ENCODE measurements at places on chromosomes 6 and 20.
A peak's percentile ranks its signal among the peaks of the same experiment; 100 is the strongest.

GRCh38 chr6:138856654-138857053 is 60.8 kb downstream of the ECT2L start:
- DNase-seq = no peak

DNA sequence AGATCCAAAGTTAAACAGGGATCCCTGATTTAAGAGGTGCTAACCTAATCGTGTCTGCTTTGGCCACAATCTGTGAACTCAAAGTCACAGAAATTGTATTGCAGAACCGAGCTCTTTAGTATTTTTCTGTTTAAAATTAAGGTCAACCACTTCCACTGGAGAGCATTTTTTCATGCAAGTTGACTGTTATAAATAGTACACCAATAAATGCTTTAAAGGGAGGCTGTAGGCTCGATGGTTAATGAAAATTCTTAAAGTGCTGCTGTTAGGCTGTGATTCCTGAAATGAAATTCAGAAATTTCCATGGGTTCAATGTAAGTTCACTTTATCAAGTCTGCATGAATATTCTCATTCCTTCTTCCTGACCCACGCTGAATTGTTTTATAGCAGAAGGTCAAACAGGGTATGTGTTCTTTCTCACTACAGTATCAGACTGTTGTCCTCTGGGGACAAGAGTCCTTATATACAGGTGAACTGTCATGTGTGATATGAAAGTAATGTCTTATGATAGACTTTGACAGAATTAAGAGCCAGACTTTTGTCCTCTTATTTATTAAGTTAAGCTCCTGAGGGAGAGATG is 92.5 kb upstream of the HDGFL1 start:
- DNase-seq = peak; percentile 4

- DNase-seq = peak; percentile 94
Observed at GRCh38 chr20:51750037-51750769, 18.0 kb downstream of the ATP9A start.

GRCh38 chr6:168315596-168315995 is 4.0 kb downstream of the DACT2 start:
- DNase-seq = no peak

DNA sequence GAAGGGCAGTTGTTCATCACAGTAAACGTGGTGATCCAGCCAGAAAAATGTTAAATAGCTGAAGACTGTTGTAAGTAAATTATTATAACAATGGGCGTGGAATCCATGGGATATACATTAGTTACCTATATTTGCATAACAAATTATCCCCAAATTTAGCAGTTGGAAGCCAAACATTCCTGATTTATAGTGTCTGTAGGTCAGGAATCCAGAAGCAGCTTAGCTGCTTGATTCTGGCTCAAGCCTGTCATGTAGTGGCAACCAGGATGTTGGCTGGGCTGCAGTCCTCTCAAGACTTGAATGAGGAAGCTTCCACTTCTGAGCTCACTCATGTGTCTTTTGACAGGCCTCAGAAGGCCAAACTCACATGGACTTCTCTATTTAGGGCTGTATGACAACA is 6.9 kb upstream of the ADGRB3 start:
- no peak for DNase-seq

DNA sequence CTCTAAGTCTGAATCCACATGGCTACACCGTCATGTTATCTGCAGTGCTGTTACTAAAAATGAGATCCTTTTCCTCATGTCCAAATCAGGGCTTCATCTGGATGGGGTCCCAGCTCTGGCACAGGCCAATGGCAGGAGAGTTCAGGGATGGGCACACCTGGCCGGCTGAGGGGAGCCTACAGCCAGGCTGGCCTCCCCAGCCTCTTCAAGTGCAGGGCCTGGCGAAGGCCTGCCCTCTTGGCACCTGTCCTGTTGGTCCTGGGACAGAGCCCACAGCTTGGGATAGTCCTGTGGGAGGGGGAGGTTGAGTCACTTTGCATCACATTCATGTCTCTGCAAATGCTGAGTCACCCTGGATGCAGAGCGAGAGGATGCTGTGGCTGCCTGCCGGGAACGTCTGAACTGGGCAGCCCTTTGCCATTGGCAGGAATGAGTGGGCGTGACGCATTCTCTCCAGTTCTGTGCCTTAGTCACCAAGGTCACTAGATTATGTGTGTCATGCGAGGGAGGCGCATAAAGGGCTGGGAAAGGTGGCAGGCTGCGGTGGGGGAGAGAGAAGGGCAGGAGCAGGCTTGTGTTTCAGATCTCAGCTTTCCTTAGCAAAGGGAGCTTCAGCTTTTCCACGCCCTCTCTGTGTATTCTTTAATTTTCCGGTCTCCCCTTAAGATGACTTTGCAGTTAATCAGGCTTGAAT is 223.2 kb upstream of the ECI2 start:
- DNase-seq = peak; percentile 100

GRCh38 chr20:8782804-8783203 is 286.1 kb upstream of the PLCB4 start:
- peak; percentile 43 for DNase-seq

DNA sequence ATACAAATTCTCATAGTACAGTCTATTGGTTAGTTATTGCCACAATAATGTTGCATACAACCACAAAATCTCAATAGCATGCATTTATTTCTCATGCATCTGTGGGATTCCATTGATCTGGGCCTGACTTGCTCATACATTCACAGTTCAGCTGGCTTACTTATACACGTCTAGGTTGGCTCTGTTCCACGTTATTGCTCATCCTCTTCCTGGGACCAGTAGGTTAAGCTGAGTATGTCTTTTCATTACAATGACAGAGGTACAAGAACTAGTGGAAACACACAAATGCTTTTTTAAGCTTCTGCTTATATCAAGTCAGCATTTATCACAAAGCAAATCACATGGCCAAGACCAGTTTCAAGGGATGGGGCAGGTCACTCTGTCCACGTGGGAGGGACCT is 485.3 kb upstream of the BTBD3 start:
- peak; percentile 95 for DNase-seq

GRCh38 chr20:21104466-21104761 is 1.7 kb downstream of the LINC00237 start:
- no peak for DNase-seq

Measured in IMR-90 (cell line).